ENCODE measurements at places on chromosomes 5 and 9.

GRCh38 chr9:33170464-33171415, 3.6 kb upstream of the B4GALT1 start:
- DNase-seq, result no peak

- DNase-seq, result no peak
Observed at GRCh38 chr9:100584951-100585350, 7.1 kb downstream of the CAVIN4 start.

DNA sequence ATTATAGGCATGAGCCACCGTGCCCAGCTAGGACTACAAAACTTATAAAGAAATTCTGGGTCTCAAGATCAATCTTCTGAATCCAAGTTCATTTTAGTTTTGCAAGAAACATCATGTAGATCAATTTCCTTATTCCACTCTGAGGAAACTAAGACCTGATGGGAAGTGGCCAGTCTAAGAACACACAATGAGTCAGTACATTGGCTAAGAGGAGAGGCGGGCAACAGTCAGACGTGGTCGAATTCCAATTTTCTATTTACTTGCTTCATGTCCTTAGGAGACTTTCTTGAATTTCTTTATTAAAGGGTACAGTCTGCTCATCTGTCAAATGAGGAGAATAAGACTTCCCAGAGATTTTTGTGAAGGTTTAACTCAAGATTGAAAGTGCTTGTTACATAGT, 432.1 kb upstream of the BRINP1 start:
- DNase-seq, result no peak

DNA sequence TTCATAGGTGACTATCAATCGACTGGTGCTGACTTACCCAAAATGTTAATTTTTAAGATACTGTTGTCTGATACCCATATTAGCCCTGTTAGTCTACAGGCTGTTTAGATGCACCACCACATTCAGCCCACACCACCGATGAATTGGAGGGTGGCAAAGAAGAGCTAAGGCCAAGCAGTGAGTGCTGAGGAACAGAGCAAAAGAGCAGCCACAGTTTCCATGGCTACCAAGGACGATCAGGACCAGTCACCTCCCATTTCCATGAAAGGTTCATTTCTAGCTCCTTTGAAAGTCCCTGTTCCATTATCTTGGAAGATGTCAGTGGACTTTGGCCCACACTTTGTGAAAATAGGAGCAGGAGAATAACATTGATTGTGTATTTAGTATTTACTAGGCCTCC, 362.9 kb downstream of the TRIM32 start:
- no peak for DNase-seq

DNA sequence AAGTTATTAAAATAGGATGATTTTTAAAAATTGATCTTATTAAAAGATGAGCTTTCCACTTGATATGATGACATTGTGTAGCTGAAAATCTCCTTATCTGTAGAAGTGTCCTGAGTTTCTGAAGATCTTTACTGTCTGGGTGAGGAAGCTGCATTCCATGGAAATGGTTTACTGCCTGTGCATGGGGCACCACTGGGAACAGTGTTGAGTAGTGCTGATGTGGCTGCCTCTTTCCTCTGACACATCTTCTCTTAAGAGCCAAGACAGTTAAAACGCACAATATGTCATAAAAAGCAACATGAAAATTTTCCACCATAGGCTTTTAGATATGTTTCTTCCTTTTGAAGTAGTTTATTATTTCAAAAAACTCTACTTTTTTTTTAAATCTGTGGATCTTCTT, 24.6 kb downstream of the SECISBP2 start:
- DNase-seq, result no peak

- no peak for DNase-seq
Observed at GRCh38 chr9:15352306-15352705, 45.3 kb upstream of the TTC39B start.

- DNase-seq, result no peak
Observed at GRCh38 chr5:30878746-30879145, 314.7 kb upstream of the CDH6 start.
